Right lung (tissue), 10 donors: ENCODE measurements at places on chromosomes 3 and 15.

GRCh38 chr3:149009732-149010131 lies 18.4 kb downstream of the GYG1 start:
- DNase-seq = no peak

DNA sequence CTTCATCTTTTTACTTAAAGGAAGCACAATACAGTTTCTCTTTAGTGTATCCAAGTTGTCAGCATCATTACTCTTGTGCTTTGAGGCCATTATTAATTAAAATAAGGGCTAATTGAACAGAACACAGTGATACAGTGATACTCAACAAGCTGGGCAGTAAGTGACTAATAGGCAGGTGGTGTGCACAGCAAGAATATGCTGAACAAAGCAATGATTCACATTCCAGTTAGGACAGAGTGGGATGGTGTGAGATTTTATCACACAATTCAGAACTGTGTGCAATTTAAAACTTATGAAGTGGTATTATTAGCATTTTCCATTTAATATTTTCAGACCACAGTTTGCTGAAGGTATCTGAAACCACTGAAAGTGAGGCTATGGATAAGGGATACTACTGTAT lies 116.9 kb downstream of the PLOD2 start:
- DNase-seq = no peak

DNA sequence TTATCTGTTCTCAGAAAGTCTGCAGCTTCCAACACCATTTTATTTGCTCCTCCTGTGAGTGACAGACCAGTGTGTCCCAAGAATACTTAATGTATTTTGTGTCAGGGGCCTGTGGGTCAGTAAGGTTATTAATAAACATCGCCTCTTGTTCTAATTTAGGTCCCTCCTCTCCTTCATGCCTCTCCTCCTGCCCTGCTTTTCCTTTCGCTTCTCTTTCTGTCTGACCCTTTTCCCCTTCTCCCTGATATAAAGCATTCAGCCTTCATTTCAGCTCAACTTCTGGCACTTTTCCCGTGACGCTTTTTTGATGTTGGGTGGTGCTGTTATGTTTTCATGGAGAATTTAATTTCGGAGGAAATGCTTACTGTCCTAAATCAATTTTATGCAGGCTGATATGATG lies 29.7 kb upstream of the NR2F2 start:
- no peak for DNase-seq

DNA sequence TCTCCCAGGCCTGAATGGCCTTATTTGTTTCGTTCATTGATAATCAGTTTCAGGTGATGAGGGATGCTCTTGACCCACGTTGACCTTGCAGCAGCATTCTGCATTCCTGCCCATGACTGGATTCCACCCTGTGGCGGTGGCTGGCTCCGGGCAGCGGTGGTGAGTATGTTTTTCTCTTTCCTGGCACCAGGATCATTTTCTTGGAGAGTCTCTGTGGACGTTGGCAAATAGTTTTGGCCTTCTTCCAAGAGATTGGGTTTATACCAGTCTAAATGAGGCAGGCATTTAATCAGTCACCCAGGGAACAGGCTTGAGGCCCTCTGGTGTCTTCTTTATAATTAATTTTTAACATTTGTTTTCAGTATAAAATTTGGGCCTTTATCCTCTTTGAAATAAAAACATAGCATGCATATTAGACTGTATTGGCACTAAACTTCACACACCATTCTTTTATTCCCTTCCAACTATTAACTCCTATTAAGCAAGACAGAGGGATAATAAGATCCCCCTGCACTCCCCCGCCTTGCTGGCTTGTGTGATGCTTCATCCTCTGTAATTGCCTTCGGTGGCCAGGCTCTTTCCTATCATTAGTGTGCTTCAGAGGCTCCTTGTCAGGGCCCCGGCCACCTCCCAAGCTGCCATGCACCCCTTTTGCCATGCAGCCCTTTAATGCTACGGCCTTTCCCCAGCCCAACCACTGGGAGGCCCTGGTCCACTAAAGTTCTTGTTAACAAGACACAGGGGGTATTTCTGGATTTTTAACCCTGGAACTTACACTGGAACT lies 176.2 kb upstream of the TOPAZ1 start:
- DNase-seq = no peak

DNA sequence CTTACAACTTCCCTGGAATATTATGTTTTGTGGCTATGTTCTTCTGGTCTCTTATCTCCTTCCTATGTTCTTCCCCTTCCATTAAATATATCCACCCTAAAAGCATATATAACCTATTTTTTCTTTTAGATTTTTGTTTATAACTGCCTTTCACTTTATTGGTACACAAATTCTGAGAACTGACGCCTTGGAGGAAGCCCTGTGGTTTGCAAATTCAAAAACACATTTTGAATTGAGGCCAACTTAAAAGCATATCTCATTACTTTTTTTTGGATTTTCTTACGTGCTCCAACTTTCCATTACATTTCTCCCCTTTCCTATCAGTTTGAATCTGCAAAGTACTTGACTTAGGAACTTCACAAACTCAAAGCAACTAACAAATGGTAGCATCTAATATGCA lies 15.3 kb upstream of the COLQ start:
- no peak for DNase-seq

- no peak for DNase-seq
Observed at GRCh38 chr3:168647582-168647981, 551.9 kb upstream of the GOLIM4 start.

- DNase-seq = no peak
Observed at GRCh38 chr3:29319262-29319661, 38.4 kb downstream of the RBMS3 start.

GRCh38 chr15:68821841-68822381 lies 1.2 kb upstream of the ANP32A start:
- no peak for DNase-seq
